ENCODE measurements at places on chromosomes 5 and 9.
A peak's percentile ranks its signal among the peaks of the same experiment; 100 is the strongest.

GRCh38 chr5:5011151-5011550 is 129.0 kb upstream of the ADAMTS16 start:
- DNase-seq, result no peak

DNA sequence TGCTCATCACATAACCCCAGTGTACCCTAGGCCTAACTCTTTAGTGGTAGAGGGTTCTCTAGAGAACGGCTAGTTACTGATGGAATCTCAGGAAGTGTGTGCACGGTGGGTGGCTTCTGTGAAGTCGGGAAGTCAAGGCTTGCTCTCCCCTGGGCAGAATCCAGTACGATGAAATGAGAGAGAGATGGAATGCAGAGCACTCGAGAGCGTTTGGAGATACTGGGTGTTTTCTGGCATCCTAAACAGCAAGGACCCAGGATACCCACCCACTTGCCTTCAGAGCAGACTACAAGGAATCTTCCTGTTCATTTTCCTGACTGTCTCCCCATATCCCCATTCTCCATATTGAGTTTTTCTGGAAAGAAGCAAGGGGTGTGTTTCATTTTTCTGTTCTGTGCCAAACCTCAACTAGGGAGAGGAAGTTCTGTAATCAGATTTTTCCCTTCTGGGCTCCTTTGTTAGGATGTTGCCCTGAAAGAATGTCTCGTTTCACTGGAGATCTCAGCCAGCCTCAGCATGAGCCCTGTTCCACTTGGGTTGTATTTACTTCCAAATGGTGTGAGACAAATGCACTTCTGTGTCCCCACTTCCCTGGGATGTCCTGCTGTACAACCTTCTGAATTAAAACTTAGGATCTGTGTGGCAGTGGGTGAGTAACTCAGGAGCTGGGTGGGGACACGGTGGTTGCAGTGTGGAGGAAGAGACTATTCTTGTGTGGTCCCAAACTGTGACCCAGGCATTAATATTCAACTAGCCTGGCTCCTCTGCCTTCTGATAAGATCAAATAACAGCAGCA is 108.9 kb upstream of the SPRY4 start:
- peak; percentile 44 for DNase-seq

- DNase-seq, result peak; percentile 69
Observed at GRCh38 chr9:35826071-35826701, 2.3 kb downstream of the FAM221B start.

GRCh38 chr5:96113170-96113939 is 151.7 kb upstream of the ELL2 start:
- no peak for DNase-seq

- peak; percentile 93 for DNase-seq
Observed at GRCh38 chr5:56620903-56621677, 194.3 kb upstream of the MAP3K1 start.

GRCh38 chr5:141412854-141413539 is at the start of gene PCDHGA10:
TSS of gene PCDHGA10 (plus strand) at chr5:141412987. CDS start at chr5:141413176, 189 bp downstream.
- peak; percentile 75 for DNase-seq

DNA sequence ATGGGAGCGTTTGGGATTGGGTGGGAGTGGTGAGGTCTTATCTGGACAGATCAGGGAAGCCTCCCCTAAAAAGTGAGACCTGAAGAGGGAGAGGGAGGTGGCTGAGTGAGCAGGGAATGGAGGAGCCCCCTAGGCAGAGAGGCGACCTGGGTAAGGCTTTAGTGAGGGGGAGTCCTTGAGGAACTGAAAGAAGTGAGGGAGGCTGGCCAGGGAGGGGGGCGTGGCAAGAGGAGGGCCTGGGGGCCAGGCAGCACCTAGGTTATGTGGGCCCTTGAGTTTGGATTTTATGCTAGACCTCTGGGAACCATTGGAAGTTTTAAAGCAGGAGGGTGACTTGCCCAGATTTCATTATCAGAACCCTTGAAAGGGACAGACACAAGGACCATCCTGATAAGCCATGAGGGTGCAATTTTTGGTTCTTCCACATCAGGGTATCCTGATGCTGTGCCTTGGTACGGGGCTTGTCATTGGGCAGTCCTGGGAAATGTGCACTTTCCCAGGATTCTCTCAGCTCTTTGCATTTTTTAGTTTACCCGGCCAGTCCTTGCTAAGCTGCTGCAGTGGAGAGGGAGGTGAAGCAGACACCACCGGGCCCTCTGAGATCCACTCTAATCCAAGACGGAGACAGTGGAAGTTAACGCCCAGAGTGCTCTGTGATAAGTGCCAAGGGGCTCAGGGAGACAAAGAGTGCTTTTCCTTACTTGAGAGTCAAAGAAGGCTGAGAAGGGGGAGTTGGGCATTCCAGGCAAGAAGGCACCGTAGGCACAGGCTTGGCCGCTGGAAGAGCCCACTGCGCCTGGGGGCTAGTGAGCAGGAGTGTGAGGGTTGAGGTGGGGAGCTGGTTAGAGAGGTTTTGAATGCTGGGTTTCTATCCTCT is 16.1 kb downstream of the GSN start:
- no peak for DNase-seq

GRCh38 chr5:88882276-88883038 is 527 bp downstream of the MEF2C start:
- DNase-seq, result no peak

GRCh38 chr5:172871536-172871935 is 37.5 kb downstream of the ERGIC1 start:
- DNase-seq, result no peak

All from fibroblast of skin of back (primary cell).